Heart left ventricle (tissue), 16 donors: ENCODE measurements at places on chromosomes 16 and 17. TPM values are rescaled to one million over a fixed set of nuclear protein-coding genes. Genes with fewer than 3 reads are reported as not detected.

Gene ALOX15
- 0.29 TPM for total RNA-seq

GRCh38 chr16:31063495-31063842 is 10.6 kb downstream of the ZNF668 start:
- peaks cover 9% of the 10 kb centered on the region for H3K4me1 ChIP-seq
- DNase-seq, result no peak
- H3K27ac ChIP-seq, result no peak overlapping the region

DNA sequence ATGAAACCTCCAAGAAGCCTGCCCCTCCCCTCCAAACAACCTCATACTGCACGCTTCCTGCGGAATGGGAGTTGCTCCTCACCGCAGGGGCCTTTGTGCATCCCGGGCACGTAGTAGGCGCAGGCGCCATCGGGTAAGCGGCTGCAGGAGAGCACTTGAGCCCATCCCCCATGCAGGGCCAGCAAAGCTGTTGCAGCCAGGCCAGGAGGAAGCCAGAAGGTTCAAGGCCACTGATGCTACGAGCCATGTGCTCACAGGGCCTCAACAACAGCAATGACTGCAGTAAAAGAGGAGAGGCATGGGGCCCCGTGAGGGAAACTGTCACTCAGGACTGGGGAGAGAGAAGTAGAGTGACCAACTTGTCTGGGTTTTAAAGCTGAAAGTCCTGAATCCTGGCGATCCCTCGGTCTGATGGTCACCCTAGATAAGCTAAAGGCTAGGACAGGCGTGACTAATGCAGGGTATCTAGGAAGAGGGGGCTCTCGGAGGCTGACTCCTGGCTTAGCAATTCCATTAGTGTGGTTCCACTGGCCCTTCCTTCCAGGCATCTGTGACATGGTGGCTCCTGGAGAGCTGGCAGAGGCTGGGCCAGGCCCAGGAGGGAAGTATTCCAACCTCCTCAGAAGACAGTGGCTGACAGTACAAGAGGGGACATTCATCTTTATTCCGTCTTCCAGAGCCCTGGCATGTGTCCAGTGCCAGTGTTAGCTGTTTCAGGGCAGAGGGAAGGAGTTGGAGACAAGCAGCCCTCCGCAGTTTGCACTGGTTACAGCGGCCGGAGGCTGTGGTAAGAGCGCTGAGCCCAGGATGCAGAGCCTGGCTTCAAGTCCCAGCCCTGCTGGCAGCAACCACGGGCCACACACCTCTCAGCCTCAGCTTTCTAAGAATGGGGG is 20.8 kb downstream of the GOSR2 start:
- no peak overlapping the region for H3K4me3 ChIP-seq
- no peaks in the 10 kb centered on the region for H3K36me3 ChIP-seq
- H3K27ac ChIP-seq, result no peak overlapping the region
- DNase-seq, result peak; percentile 41
- H3K4me1 ChIP-seq, result peaks cover 14% of the 10 kb centered on the region
- no peaks in the 10 kb centered on the region for H3K27me3 ChIP-seq

Gene FLYWCH2
- total RNA-seq, result 29.2 TPM

DNA sequence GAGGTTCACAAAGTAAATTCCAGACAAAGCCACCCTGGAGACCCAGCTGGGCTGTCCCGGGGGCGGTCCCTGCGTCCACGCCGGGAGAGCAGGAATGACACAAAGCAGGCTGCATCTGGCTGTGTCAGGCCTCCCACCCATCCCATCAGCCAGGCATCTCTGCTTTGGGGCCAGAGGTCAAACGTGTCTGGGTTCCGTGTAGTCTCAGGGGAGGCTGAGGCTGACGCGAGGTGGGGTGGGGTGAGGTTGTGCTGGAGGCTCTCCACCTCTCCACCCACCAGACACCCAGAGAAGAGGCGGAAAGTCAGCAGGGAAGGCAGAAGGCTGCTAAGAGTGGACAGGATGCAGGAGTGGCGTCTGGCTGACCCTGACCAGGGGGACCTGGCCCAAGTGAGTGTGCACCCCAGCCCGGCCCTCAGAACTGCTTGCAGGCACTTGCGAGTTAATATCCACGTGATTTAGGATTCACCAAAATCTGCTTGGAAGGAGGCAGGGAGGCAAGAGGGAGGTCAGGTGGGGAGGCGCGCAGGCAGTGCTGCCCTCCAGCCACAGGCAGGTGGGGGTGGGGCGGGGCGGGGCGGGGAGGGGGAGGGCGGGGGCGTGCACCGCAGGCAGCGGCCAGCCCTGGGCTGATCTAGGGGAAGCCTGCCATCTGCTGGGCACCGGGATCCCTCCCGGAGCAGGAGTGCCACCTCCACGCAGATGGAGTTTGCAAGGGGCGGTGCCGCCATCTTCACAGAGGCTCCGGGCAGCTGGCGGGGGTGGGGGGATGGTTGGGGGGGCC is 44.3 kb downstream of the TBC1D16 start:
- no peaks in the 10 kb centered on the region for H3K27me3 ChIP-seq
- peaks cover 24% of the 10 kb centered on the region for H3K4me1 ChIP-seq
- peak overlapping the region; percentile 47 for H3K4me3 ChIP-seq
- peak; percentile 83 for DNase-seq
- no peaks in the 10 kb centered on the region for H3K36me3 ChIP-seq
- peak overlapping the region; percentile 70 for H3K27ac ChIP-seq

GRCh38 chr16:4709481-4709880 is 16.1 kb downstream of the NUDT16L1 start:
- H3K4me3 ChIP-seq, result no peak overlapping the region
- no peaks in the 10 kb centered on the region for H3K4me1 ChIP-seq
- DNase-seq, result no peak
- H3K27me3 ChIP-seq, result no peaks in the 10 kb centered on the region
- no peak overlapping the region for H3K27ac ChIP-seq
- no peaks in the 10 kb centered on the region for H3K36me3 ChIP-seq

DNA sequence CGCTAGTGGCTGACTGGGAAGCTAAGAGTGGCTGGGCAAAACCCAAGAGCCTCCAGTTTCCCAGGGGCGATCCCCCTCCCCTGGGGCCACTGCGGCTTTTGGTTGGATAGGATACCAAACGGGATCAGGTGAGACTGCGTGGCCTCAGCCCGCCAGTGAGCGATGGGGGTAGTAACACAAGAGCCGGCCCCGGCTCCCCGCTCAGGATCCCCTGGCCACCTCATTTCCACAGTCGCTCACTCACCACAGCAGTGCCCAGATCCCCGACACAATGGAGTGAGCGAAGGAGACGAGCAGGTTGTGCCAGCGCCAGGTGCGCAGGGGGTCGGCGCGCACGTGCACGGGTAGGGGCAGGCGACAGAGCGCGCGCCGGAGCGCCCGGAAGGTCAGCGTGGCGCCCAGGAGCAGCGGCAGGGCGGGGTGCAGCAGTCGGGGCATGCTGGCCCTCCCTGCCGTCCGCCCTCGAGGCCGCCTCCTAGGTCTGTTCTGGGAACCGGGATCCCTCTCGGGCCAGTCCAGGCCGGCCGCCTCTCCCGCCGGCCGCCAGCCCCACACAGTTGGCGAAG is 290 bp downstream of the TLCD1 start:
- H3K4me3 ChIP-seq, result peak overlapping the region; percentile 81
- H3K27me3 ChIP-seq, result no peaks in the 10 kb centered on the region
- H3K27ac ChIP-seq, result peak overlapping the region; percentile 66
- peaks cover 23% of the 10 kb centered on the region for H3K4me1 ChIP-seq

DNA sequence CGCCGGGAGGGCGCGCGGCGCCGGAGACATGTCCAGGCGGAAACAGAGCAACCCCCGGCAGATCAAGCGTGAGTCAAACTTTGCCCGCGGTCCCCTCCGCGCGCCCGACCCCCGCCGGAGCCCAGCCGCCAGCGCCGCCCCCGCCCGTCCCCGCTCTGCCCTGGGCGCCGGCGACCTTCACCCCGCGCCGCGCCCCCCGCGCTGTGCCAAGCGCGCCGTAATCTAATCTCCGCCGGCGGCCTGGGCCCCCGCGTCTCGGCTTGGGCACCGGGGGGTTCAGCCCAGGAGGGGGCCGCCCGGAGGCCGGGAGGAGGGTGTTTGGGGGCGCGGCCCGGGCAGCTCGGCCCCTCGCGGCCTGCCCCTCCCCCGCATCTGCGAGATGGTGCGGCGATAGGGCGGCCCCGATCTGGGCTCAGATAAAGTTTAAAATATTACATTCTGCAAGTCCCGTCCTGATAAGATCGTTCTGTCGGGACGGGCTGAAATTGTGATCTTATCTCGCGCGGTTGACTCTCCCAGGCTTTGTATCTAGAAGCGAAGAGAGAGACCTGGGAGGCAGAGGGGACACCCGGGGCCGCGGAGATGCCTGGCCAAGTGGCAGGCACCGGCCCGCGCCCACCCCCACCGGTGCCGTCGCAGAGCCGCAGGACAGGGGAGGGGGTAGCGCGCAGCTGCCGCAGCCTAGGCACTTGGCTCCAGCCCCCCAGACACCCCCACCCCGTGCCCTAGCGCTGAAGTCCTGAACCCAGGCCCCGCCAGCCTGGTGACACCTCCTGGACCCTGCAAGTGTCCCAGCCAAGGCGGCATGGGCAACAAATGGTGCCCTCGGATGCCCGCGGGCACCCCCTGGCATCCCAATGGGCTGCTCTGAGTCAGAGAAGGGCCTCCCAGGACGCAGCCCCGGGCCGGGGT is 787 bp downstream of the ZFPM1 start:
- no peak overlapping the region for H3K27ac ChIP-seq
- H3K4me1 ChIP-seq, result peaks cover 48% of the 10 kb centered on the region
- H3K27me3 ChIP-seq, result no peaks in the 10 kb centered on the region
- H3K4me3 ChIP-seq, result peak overlapping the region; percentile 71

Gene TPSG1
- not detected for total RNA-seq

Gene TMEM98
- total RNA-seq, result 22.5 TPM

- H3K4me3 ChIP-seq, result no peak overlapping the region
- H3K36me3 ChIP-seq, result no peaks in the 10 kb centered on the region
- H3K27me3 ChIP-seq, result no peaks in the 10 kb centered on the region
- H3K27ac ChIP-seq, result no peak overlapping the region
Measured at GRCh38 chr16:79089735-79090284, 510.7 kb downstream of the MAF start.

- H3K27me3 ChIP-seq, result no peaks in the 10 kb centered on the region
- H3K27ac ChIP-seq, result no peak overlapping the region
- no peak for DNase-seq
Measured at GRCh38 chr17:60108712-60109111, 30.0 kb upstream of the HEATR6 start.

- no peak overlapping the region for H3K27ac ChIP-seq
- H3K27me3 ChIP-seq, result no peaks in the 10 kb centered on the region
- H3K4me3 ChIP-seq, result no peak overlapping the region
- DNase-seq, result no peak
- H3K4me1 ChIP-seq, result peaks cover 4% of the 10 kb centered on the region
Measured at GRCh38 chr17:43559161-43559816, 13.1 kb upstream of the ETV4 start.

DNA sequence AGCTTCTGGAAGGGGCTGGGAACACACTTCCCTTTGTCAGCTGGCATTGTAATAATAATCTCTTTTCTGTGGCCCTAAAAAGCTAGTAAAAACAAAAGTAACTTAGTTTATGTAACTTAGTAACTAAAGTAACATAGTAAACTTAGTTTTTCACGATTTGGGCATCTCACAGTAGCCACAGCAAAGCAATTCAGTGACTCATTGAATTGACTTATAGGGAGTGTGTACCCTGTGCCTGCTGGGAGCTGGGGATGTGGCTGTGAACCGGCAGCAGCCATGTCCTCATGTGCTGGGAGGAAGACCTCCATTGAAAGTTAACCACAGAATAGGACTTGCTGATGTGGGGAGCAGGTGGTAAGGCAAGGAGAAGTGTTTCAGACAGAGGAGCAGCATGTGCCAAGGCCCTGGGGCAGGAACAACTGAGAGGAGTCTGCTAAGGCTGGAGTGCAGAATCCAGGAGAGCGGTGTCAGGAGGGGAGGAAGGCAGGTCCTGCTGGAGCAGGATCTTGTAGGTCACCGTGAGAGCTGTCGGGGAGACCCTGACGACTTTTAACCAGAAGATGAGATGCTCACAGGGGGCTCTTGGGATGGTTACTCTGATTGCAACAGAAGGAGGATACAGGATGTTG is 112.8 kb downstream of the PLCG2 start:
- H3K4me3 ChIP-seq, result no peak overlapping the region
- H3K4me1 ChIP-seq, result no peaks in the 10 kb centered on the region
- H3K36me3 ChIP-seq, result no peaks in the 10 kb centered on the region
- no peaks in the 10 kb centered on the region for H3K27me3 ChIP-seq

DNA sequence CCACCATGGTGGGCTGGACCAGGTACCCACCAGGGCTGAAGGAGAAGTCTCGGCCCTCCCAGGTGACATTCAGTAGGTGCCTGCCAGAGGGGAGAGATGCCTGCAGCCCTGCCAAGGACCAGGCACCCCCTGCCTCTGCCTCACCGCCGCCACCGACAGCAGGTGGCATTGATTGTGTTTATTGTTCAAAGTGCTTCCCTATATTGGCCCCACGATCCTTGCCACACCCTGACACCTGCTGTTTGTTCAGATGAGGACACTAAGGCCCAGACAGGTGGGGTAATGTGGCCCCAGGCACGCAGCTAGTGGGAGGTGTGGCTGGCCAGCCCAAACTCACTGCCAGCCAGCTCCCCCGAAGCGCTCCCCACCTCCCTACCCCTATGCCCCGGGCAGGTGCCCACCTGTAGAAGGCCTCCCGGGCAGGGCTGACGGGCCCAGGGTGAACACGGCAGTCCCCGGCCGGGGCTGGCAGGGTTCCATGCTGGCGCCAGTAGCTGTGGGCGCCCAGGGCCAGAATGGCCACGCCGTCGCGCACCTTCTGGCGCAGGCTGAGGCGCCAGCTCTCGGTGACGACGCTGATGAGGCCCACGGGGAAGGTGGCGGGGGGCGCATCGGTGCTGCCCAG is 8.0 kb downstream of the GRIN2C start:
- no peak overlapping the region for H3K4me3 ChIP-seq
- no peaks in the 10 kb centered on the region for H3K36me3 ChIP-seq
- peaks cover 18% of the 10 kb centered on the region for H3K27me3 ChIP-seq
- DNase-seq, result no peak
- H3K27ac ChIP-seq, result no peak overlapping the region

Gene CES3
- 0.77 TPM for total RNA-seq

Gene LLGL2
- total RNA-seq, result 3.0 TPM

Gene IGF2BP1
- not detected for total RNA-seq

DNA sequence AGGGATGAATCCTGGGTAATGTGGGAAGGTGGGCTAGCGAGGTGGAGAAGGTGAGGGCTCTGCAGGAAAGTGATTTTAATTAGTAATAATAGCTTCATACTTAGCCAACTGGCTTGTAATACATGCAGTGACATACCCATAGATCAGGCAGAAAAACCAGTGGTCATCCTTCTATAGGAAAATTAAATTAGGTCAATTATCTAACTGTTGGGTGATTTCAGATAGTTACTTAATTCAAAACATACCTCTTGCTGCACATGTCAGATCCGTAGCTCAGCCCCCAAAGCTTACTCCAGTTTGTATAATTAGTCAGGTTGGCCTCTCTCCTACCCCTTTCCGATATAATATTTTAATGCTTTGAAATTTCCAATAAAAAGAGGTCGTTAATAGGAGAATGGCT is 137.0 kb downstream of the TMEM114 start:
- H3K36me3 ChIP-seq, result no peaks in the 10 kb centered on the region
- no peak for DNase-seq
- H3K4me1 ChIP-seq, result no peaks in the 10 kb centered on the region
- H3K4me3 ChIP-seq, result no peak overlapping the region

Gene ACSM5
- total RNA-seq, result 0.25 TPM

GRCh38 chr16:78745108-78746019 is 645.9 kb downstream of the WWOX start:
- H3K27me3 ChIP-seq, result no peaks in the 10 kb centered on the region
- no peaks in the 10 kb centered on the region for H3K36me3 ChIP-seq
- no peaks in the 10 kb centered on the region for H3K4me1 ChIP-seq
- no peak overlapping the region for H3K4me3 ChIP-seq

Gene FADS6
- total RNA-seq, result not detected

- H3K27me3 ChIP-seq, result no peaks in the 10 kb centered on the region
- H3K4me3 ChIP-seq, result no peak overlapping the region
- H3K4me1 ChIP-seq, result no peaks in the 10 kb centered on the region
- DNase-seq, result no peak
- H3K27ac ChIP-seq, result no peak overlapping the region
Measured at GRCh38 chr17:16877099-16877498, 94.8 kb downstream of the TNFRSF13B start.
